Left ventricle myocardium superior (tissue), 1 donor: ENCODE measurements at places on chromosomes 3 and 15.

DNA sequence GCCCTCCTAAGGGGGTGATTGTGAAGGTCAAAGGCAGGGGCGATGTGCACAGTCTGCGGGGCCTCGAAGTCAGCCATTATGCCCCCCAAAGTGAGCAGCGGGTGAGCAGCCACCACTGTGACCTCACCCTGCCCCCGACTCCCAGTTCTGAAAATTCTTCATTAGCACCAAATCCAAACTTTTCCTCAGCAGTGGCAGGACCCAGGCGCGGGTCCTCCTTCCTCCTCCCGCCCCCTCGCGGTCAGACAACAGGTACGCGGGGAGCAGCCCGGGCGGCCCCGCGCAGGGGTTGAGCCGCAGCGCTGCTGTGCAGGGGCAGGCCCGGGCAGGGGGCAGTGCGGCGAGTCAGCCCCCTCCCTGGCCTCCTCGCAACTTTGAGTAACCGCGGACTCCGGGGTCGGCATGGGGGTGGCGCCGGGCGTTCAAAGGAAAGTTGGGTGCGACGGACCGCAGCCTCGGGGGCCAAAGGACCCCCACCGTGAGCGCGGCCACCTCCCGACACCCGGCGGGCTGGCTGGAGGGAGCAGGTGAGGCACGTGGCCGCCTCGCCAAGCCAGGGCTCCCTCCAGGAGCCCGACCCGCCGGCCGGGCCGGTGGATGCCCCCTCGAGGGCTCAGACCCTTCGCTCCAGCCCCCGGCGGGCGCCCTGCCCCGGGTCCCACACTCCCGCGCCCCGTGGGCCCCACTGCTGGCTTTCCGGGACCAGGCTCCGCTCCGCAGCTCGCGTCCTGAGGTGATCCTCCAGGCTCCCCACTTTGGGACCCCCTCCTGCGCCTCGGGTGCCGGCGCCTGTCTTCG, 49.4 kb upstream of the CCDC174 start:
- no peak for DNase-seq

DNA sequence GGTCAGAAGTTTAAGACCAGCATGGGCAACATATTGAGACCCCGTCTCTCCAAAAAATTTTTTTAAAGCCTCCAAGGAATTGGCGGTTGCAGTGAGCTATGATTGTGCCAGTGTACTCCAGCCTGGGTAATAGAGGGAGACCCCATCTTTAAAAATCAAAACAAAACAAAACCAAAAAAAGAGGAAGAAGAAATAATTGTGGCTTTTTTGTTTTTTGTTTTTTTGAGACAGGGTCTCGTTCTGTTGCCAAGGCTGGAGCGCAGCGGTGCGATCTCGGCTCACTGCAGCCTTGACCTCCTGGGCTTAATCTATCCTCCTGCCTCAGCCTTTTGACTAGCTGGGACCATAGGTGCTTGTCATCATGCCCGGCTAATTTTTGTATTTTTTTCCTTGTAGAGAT, 4.5 kb upstream of the SLC30A4 start:
- DNase-seq: no peak

DNA sequence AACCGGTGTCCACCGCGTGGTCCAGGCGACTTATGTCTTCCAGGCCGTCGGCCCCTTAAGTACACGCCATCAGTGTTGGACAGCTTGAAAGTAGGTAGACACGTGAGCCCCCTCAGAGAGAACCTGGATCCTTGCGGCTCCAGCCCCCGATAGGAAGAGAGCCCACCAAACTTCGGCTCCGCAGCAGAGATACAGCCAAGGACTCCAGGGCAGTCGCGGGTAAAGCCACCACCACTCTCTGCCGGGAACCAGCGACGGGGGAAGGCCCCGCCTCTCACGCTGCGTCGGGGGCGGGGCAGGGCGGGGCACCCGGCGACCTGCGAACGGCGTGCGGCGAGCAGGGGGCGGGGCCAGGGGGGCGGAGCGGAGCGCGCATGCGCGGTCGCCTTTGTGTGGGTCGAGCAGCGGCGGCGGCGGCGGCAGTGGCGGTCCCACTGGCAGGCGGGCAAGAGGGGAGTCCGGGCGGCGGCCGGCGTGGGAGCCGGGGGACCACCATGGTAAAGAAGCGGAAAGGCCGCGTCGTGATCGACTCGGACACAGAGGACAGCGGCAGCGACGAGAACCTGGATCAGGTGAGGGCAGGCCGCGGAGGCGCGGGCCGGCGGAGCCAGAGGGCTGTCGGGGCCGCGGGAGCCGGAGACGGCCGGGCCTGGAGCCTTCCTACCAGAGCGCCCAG, at the start of gene RTF1:
TSS of gene RTF1 (plus strand) at position 354 of the 676 bp plus-strand sequence. CDS start at position 375, 21 bp downstream.
- DNase-seq: peak; percentile 98

GRCh38 chr15:90022345-90022744, 21.2 kb downstream of the ZNF710 start:
- no peak for DNase-seq

DNA sequence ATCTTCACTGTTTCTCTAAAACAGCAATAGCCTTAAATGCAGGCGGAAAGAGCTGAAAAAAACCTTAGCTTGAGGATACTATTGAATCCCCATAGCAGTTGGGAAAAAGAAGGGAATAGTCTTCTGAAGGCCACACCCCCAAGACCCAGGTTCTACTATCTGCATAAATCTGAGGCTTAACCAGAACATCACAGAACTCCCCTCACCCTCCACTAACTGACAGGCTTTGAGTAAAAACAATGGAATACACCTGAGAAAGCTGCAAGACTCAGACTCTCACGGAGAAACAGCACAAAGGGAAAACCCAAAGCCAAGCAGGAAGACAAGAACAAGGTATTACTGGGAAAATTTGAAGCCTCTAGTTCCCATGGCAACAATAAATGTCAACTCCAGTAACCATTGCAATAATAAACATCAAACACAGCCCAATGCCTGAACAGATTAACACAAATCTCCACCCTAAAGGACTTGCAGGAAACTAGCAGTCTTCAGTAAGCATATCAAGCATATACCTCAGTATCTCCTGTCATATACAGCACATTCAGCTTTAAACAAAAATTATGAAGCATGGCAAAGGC, 56.4 kb downstream of the TMCC1 start:
- DNase-seq: no peak

DNA sequence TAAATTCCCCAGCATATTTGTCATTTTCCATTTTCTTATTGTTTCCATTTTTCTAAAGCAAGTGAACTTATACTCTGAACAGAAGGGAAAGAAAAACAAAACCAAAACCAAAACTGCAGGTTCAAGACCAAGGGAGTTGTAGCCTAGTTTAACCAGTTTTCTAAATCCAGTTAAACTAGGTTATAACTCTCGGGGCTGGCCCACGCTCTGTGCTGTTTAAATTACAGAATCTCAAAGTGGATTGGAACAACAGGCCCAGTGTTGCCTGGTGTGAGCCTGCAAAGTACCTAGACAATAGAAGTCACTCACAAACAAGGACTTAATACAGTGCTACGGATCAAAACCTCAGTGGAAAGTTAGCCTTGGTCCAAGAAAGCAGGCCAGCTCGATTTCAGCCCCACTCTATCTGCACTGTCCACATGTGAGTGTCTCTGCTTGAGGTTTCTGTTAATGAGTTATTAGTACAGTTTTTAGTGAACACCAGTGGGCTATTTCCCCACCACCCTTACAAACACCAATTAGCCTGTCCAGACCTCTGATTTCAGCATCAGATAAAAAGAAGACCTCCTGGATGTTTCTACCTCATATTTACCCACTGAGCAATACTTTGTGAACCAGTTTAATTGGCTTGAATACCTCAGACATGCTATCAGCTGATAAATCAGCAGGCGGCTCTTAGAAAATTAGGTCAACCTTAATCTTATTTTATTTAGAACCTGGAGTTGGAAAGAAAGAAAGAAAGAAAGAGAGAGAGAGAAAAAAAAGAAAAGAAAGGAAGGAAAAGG, 93.8 kb upstream of the PDZRN3 start:
- DNase-seq: no peak

- no peak for DNase-seq
Observed at GRCh38 chr3:14520967-14521366, 19.2 kb downstream of the GRIP2 start.

- no peak for DNase-seq
Observed at GRCh38 chr3:53243785-53244184, 12.0 kb downstream of the TKT start.

- DNase-seq: no peak
Observed at GRCh38 chr3:22308871-22309270, 557.9 kb upstream of the ZNF385D start.

- no peak for DNase-seq
Observed at GRCh38 chr3:35565048-35565447, 74.3 kb upstream of the ARPP21 start.

GRCh38 chr3:88573472-88573871, 423.7 kb downstream of the C3orf38 start:
- DNase-seq: no peak

GRCh38 chr3:149277331-149277813, 55.7 kb upstream of the CP start:
- no peak for DNase-seq

DNA sequence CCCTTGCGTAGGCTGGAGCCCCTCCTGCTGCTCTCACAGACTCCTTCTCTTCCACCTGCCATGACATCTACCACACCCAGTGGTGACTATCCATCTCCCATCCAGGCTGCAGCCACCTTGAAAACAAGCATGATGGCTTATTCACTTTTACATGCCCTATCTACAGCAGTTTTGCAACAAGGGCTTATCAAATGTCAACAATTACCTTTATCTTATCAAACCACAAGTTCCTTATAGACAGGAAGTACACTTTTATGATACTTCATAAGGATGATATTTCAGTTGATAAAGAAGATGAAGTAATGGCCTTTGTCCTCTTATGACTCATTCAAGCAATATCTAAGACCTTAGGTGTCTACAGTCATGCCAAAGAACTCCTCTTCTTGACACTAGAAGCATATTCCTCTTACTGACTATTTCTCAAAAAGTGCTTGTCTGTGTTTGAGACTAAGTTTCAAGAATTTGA, 125.3 kb upstream of the SPRED1 start:
- DNase-seq: no peak

DNA sequence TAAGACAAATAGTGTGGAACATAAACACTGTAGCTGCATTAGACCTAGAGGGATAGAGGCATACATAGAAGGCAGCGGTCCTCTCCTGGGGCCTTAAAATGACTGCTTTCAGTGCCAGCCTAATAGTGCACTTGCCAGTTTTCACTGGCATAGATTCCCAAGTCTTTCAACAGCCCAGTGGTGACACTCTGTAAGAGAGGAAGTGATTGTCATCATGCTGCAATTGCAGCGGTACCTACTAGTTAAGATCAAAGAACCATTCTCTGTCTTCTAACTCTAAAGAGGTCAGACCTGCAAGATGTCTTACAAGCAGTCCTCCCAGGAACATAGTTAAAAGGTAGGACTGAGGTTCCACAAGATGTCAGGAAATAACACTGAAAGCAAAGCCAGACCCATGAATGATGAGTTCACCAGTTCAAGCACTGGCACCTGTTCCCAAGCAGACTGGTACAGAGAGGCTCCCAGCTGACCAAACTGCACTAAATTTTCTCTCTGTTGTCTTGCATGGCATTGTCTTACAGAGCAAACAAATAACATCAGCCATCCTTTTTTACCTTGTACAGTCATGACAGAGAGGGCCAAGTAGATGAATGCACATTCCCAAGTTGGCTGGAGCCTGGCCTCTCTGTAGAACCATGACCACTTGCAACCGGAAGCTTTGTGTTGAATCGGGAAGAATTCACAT, 100.5 kb upstream of the SKOR1 start:
- DNase-seq: no peak

DNA sequence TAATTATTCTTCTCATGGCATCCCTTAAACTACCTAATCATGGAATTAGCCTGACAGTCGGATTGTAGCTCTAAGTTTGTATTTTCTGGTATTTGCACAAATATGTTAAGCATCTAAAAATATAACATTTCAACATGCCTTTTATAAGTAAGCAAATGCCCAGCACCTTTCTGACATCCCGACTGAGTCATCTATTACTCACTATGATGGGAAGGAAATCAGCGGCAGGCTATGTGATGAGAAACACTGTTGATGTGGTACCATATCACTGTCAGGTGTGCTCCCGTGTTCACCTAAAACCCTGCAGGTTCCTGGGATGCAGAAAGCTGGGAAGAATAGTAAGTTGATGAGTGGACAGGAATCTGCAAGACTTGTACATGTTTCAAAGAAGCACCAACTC, 367.8 kb upstream of the IL12A start:
- no peak for DNase-seq

DNA sequence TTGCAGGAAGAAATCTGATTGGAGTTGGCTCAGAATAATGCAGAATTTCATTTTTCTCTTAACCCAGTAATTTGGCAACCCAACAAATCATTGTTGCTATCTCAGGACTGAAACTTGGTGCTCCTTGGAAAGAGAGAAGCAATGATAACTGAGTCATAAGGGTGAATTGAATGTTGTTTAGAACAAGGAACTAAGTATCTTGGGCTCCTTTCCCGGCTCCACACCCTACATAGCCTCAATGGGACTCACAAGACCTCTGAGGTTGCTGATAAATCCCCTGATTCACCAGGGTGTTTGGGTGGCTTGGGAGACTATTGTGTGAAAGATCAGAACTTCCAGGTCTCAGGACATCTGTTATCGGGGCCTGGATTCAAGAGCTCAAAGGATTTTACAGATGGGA, 7.8 kb upstream of the RAB8B start:
- no peak for DNase-seq

- DNase-seq: no peak
Observed at GRCh38 chr3:46228260-46229242, 13.7 kb upstream of the CCR3 start.

GRCh38 chr15:67840749-67841512, 1.1 kb upstream of the RNU6-1 start:
- DNase-seq: no peak

GRCh38 chr15:38440353-38441129, 13.4 kb upstream of the FAM98B start:
- DNase-seq: no peak

DNA sequence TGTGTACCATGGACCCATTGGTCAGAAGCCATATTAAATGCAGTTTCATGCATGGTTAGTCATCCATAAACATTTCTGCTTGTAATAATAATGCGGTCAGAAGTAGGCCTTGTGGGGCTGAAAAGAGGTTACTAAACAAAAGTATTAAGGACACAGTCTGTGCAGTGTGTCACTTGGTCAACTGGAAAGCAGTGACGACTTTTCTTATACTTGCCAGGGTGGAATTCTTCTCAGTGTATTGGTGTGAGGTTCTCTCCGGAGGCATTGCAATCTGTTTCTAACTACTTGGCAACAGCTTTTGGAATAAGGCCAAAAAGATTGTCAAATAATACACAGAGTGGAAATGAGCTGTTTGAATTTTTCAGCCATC, 46.8 kb downstream of the CHL1 start:
- DNase-seq: no peak

DNA sequence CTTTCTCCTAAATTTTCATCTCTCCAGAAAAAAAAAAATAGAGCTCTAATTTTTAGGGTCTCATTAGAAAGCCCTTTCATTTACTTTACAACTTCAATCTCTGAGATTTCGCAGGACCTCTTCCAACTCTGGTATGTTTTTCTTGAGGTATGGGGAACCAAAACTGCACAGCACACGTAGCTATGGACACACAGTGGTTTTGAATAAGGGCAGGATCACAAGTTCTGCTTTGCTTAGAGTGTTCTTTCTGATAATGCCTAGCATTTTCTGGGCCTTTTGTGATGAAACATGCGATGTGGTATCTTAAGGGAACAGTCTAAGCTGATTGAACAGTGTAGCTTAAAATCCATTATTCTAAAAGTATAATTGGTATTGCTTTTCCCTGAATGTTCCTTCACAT, 25.3 kb downstream of the ZNF592 start:
- no peak for DNase-seq
